ENCODE measurements at places on chromosomes 2 and 18. TPM values are rescaled to one million over a fixed set of nuclear protein-coding genes. Genes with fewer than 3 reads are reported as not detected.

DNA sequence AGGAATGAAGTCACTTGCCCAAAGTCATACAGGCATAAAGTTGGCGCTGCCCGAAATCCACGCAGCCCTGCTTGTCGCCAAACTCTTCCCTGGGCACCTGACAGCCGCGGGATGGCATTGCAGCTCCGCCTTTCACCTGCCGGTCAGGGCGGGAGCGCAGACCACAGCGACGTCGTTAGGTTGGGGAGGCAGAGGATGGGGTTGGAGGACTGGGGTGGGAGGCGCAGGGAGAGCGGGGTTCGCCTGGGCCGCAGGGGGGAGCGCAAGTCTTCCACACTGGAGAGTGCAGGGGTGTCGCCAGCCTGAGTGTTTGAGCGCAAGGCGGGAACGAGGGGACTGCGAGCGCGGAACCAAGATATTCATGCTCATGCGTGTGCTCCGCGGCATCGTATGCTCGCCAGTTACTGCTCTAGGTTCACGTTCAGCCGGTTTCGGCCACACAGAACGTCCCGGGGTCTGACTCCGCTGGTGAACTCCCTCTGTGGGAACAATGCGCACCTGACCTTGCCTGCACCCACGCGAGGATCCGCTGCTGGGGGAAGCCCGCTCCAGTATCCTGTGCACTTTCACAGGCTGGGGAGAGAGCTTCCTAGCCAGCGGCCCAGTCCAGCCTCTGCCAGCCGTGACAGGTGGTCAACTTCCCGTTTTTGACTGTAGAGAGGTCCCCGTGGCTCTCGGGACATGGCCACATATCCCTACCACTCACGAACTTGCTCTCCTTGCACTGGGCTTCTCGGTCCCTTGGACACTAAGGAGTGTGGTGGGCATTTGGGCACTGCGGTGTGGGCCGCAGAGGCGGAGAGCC is 767 bp upstream of the NPPC start:
- no peak for DNase-seq

- no peak for DNase-seq
These were observed 55.3 kb downstream of the DCC start for GRCh38 chr18:52395146-52395852.

- no peak for DNase-seq
These were observed 299.0 kb downstream of the NDUFA10 start for GRCh38 chr2:239726091-239726591.

DNA sequence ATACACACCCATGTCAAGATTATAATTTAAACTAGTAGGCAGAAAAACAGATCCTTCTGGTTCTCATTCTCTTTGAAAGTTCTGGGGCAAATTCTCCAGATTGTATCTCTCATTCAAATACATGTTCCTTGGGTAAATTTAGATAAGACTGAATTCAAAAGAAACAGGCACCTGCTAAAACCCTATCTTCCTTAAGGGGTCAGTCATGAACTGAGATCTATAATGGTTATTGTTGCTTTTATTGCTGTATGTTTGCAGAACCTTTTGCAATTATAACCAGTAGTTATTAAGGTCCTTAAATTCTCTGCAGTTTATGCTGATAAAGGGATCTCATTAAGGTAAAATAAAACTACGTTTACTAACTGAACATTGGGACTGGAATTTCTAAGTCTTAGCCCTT is 83.5 kb downstream of the MYO5B start:
- no peak for DNase-seq

DNA sequence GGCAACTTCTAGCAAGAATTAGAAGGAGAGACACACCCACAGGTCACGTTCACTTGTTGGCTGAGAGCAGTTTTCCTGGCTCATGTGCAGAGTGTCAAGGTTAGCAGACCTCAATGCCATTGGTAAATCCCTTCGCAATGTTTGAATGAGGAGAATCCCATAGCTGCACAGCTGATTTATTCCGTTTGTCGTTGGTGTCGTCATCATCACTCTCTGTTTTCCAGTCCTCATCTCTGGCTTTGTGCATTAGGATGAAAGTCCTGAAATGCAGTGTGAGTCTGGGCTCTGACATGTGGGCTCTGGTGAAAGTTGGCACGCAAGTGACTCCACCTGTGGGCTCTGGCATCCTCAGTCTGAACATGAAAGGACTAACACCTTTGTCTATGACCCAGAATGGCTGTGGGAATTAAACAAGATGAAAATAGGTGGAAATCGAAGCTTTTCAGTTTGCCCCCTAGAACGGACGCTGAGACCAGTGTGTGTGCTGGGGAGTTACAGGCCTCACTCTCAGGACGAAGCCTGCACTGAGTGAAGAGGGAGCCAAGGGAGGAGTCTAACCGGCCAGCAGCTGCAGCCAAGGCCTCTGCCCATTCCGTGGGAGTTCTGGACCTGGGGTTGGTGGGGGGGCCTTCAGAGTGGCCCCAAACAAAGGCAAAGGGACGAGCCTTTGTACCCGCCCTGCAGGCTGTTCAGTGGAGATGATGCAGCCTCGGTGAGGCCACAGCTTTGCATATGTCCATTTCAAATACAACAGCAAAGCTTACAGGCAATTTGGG is 74.8 kb upstream of the ZNF516 start:
- DNase-seq = no peak

DNA sequence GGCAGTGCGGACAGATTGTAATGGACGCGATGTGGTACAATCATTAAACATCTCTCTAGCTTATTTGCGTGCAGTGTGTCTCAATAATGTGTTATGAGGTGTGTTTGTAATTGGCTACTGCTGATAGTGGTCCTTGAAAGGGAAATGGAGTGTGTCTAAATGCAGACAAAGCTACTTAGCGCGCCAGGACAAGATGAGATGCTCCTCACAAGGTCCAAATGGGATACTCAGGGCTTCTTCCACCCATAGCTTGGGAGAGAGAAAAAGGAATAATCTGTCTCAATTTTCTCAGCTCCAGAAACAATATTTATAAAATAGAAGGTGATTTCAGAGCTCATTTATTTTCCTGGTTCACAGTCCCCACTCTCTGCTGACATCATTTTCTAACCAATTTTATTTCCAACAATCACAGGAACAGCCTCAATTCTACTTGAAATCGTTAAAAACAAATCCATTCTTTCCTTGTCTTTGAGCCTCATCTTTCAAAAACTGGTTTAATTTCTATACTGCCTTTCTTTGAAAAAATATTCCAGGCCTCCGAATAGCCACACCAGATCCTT is 28.5 kb downstream of the GALNT14 start:
- no peak for DNase-seq

- no peak for DNase-seq
These were observed 2.3 kb upstream of the TMEM150A start for GRCh38 chr2:85604568-85605339.

DNA sequence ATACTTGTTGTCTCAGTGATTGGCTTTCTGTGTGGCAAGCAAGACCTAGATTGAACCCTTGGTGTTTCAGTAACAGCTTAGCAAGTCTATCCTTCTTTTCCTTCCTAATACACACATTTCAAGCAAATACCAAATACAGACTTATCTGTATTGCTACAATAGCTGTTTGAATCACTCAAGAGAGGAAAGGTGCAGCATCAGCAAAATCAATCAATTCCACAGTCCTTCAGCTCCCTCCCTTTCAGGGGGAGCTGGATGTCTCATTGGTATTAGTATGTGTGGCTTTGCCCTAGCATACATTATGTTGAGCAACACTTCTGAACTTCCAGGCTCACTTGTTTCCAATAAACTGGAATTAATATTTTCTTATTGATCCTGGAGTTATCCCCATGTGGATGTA is 323.1 kb downstream of the TMX3 start:
- DNase-seq = no peak

GRCh38 chr18:11150271-11150615 is 874 bp upstream of the PIEZO2 start:
- DNase-seq = no peak

DNA sequence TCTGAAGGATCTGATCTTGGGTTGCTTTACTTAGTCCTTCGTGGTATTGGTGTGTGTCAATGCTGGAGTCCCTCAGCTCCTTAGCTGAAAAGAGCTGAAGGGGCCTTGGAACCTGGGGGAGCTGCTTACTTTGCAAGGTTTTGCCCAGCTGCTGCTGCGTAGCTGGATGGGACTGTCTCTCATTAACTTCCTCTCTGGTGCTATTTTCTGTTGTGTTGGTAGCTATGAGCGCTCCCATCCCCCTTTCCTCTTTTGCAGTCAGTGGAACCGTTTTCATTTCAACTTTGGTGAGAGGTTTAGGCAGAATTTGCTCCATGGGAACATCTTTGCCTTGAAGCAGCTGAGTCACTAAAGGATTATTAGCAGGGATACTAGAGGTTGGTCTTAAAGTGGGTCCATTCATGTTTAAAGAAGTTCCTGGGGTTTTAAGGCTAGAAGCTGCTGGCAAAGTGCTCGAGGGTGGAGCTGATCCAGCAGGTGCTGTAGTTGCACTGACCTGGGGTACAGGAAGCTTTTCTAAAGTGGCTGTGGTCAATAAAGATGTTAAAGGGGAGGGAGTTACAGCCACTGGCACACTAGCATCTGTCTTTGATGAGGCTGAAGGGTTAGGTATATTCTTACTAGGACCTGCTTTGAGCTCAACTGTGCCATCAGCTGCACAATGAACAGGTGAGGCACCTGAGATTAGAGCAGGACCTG is 69.9 kb upstream of the DTNB start:
- DNase-seq = no peak

DNA sequence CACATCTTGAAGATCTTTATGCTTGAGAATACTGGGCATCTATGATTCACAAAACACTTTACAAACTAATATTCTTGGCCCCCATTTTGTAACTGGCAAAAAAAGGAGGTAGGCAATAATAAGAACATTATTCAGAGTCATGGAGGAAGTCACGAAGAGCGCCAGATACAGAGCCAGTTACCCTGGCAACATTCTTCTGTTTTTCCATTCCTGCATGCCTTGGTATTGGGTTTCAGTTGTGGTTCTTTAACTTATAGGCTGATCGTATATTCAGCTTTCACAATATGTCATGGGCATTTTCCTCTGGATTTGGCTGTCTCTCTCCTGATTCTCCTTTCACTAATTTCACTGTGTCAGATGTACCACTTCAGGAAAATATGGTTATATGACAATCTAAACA is 234.7 kb downstream of the HRH4 start:
- DNase-seq = no peak

GRCh38 chr2:122543815-122544214 is 788.4 kb downstream of the TSN start:
- DNase-seq = no peak

DNA sequence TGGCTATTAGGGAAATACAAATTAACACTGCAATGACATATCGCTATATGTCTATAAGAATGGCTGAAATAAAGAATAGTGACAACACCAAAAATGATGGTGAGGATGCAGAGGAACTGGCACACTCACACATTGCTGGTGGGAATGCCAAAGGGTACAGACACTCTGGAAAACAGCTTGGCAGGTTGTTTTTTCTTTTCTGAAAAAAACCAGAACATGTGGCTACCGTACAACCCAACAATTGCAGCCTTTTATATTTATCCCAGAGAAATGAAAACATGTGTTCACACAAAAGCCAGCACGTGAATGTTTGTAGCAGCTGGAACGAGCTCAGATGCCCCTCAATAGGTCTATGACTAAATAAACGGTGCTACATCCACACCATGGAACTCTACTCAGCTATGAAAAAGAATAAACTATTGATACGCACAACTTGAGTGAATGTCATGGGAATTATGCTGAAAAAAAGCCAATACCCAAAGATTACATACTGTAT is 45.9 kb downstream of the KCNE4 start:
- DNase-seq = no peak

- no peak for DNase-seq
These were observed 137.7 kb upstream of the PKDCC start for GRCh38 chr2:41910126-41910525.

- DNase-seq = peak; percentile 60
These were observed 40.6 kb upstream of the DSC1 start for GRCh38 chr18:31203096-31203793.

GRCh38 chr2:38146907-38147307 is 71.0 kb upstream of the CYP1B1 start:
- peak; percentile 62 for DNase-seq

- no peak for DNase-seq
These were observed 262.0 kb downstream of the SLC8A1 start for GRCh38 chr2:40189881-40190280.

DNA sequence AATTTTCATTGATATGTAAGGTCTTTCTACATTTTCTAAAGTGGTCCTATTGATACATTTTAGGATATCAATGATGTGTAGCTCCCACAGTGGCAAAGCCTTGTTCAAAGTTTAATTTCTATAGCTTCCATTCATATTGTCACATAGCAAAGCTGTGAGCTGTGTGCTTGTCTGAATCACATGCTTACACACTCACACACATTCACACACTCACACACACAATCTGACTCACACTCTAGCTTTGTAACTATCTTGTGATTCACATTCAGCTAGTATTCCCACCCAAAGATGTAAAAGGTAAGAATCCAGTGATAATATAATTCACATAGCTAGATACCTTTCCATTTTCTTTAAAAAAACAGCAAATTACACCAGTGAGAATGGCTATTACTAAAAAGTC is 58.7 kb downstream of the MAPRE2 start:
- DNase-seq = no peak

DNA sequence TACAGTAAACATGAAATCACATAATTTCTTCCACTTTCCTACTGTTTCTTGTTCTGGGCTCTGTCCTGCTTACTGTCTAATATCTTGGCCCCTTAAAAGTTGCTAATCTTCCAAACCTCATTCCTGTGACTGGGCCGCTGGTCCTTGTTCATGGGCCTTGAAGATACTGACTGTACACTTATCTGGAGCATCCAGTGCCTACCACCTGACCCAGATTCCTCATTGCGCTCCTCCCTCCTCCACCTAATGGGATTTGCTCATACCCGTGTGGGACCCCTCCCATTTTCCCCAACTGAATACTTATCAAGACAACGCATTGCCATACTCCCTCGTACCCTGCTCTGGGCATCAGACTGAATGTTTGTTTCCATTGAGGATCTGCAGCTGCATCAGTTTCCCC is 6.1 kb upstream of the IL37 start:
- peak; percentile 53 for DNase-seq

Gene TTL
- 53.5 TPM for total RNA-seq

Gene TEX44
- total RNA-seq = not detected

Gene ZAP70
- 0.98 TPM for total RNA-seq

Gene ZNF396
- total RNA-seq = 2.0 TPM

Gene RETREG2
- total RNA-seq = 32.1 TPM

Gene ZNF532
- total RNA-seq = 0.47 TPM

Gene SLC5A7
- not detected for total RNA-seq

Gene EN1
- 2.0 TPM for total RNA-seq

All from K562 (cell line).